ENCODE measurements at places on chromosomes 6 and 20.

- DNase-seq, result no peak
Observed at GRCh38 chr20:17614176-17614811, 44.4 kb downstream of the DSTN start.

GRCh38 chr6:128720891-128721290 is 162.0 kb upstream of the LAMA2 start:
- no peak for DNase-seq

DNA sequence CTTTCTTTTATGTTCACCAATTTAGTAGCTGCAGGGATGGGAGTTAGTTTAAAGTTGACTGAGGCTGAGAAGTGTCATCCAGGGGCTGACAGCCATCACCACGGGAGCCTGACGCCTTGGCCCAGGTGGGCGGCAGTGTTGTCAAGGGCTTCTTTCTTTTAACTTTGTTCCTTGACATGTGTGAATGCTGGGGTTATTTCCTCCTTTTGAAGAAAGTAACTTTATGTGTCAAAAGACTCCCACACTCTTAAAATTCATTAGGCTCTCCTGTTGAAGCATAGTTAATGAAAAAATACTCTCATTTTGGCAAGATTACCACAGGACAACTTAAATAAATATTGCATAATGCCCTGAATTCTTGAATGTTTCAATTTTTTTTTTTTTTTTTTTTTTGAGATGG is 50.0 kb downstream of the SASH1 start:
- no peak for DNase-seq

- DNase-seq, result no peak
Observed at GRCh38 chr6:124056407-124057334, 253.0 kb downstream of the NKAIN2 start.

GRCh38 chr6:107447663-107448216 is 11.6 kb downstream of the PDSS2 start:
- no peak for DNase-seq
